Choroid plexus epithelial cell (primary cell): ENCODE measurements at places on chromosomes 7 and 10.

GRCh38 chr7:56046721-56047445 is 4.4 kb downstream of the PSPH start:
- DNase-seq: peak; percentile 94

- DNase-seq: no peak
Measured at GRCh38 chr7:1920881-1921280, 250.8 kb downstream of the ELFN1 start.

DNA sequence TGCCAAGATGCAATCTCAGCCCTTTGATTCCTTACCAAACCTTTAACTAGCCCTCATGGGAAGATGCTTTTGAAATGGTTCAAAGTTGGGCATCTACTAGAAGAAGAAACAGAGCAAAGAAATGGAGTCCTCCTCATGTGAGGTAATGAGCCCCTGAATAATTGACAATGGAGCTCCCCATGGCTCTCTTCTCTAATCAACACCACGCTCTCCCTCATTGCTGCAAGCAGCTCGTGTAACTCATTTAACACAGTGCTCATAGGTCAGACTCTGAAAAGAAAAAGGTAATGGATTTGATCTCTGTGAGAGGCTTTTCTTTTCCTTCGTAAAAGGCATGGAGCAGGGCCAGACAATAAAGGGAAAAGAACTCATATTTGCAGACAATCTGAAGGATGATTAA is 312.8 kb downstream of the PHTF2 start:
- no peak for DNase-seq

GRCh38 chr10:12409613-12410012 is 60.3 kb downstream of the CAMK1D start:
- DNase-seq: no peak

- DNase-seq: no peak
Measured at GRCh38 chr10:129792864-129793263, 171.2 kb downstream of the EBF3 start.

GRCh38 chr10:90805206-90805605 is 52.6 kb downstream of the HTR7 start:
- no peak for DNase-seq

DNA sequence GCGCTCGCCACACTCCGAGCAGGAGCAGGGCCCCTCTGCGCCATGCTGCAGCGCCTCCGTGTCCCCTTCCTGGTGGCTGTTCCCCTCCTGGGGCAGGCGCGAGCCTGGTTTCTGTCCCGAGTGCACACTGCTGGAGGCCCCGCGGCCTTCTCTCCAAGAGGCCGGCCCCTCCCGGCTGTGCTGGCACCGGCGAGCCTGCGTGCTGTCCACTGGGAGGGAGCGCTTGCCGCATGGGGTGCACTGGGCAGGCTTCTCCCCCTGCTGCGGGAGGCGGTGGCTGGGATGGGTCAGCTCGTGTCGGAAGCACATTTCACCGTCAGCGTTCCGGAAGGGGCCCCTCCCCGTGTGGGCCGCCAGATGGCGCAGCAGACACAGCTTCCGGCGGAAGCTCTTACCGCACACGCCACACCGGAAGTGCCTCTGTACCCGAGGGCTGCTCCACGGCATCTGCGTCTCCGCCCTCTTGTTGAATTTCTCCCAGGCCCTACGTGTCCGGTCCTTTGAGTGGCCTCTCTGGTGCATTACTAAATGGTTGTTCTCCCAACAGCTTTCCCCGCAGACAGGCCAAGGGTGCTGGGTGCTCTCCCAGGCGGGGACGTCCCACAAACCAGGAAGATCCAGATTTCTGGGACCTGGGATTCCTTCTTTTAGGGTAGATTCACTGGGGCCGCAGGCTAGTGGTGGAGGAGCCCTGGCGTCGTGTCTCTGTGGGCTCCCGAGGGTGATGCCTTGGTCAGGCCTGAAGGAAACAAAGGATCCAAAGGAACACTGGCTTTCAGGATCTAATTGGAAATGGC is 18.7 kb downstream of the ZNF786 start:
- peak; percentile 18 for DNase-seq

DNA sequence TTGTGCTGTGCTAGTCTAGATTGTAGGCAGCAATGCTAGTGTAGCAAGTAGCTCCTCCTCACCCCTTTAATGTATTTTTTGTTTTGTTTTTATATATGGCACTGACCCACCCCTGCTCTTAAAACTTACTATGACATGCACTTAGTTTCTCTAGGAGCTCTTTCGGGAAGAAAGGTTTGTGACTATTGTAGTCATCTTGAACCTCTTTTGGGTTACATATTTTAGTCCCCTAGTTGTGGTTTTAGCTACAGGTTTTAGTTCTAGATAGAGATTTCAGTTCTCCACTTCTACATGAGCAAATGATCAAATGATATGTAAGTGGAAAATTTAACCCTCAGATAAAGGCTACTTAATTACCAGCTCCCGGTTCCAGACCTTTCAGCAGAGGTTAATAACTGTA is 14.9 kb downstream of the MINPP1 start:
- DNase-seq: no peak

- peak; percentile 99 for DNase-seq
Measured at GRCh38 chr10:3886641-3887251, 101.7 kb upstream of the KLF6 start.

DNA sequence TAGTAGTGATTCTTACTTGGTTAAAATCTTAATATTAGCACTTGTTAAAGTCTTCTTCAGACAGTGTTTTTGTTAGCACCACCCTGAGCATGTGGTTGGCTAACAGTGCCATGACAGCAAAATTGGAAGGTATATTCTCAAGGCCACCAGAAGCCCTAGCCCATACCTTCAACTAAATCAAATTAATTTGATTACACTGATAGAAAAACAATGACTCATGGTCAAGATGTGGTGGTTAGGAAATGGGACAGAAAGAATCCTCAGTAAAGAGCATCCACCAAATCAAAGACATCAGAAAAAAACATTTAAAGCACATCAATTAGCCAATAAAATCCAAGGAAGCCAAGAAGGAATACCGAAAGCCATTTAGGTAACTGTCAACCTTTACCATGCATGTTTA is 75.5 kb downstream of the PIP4K2A start:
- DNase-seq: no peak

DNA sequence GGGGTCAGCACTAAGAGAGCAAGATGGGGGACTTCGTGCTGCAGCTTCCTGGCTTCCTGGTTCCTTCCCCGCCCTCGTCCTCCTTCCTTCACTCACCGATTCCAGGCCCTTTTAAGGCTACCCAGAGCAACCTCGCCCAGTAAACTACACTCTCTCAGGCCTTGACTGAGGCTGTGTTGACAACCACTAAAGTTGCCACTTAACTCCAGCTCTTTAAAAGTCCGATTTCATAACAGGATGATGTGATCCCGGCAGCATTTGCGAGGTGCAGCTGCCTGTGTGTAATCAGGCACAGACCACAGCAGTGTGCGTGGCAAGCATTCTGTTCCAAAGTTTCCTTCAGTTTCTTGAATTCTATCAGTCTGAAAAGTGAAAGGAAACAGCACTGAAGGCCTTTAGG is 110.6 kb downstream of the RAB11FIP2 start:
- DNase-seq: peak; percentile 14

DNA sequence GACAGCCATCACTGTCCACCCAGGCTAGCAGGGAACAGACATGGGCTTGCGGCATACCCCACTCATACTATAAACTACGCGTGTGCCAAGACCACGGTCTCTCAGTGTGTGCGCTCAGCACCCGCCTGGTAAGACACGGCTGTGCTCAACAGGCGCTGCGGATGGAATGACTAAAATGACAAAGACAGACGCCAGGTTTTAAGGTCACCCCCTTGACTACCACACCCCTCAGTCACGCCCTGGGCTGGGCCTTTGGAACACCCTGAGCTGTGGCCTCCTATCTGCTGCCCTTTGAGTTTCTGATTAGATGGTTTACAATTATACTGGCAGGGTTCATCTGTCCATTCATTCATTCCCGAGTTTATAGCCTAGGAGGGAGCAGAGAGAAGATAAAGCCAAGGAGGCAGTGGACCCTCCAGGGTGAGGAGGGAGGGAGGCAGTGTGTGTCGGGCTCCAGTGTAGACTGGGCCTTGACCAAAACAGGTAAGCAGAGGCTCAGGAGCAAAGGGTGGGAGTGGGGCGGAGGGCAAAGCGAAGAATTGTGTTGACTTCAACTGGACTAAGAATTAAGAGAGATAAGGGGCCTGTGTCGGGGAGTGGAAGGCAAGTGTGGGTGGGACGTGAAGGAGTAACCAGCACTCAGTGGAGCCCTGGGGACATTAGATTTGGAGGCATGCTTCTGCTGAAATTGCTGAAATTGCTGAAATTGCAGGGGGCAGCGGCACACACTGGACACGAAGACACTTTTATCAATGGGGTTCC is 35.0 kb downstream of the TNS3 start:
- no peak for DNase-seq

DNA sequence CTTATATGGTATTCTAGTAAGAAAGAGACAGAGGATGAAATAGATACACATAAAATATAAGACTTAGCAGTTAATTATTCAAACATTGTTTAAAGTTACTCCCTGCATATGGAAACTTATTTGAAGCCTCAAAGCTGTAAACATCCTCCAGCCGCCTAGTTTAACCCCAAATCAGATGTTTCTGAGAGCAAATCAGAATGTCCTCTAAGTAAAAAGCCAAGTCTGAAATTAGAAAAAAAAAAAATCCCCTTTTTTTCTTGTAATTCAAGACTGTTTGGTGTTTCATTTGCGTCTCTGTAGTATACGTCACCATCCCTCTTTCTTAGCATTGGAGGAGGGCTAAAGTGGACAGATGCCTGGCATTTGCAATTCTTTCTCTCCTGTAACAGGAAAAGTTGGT is 46.4 kb downstream of the TMEM26 start:
- DNase-seq: no peak

DNA sequence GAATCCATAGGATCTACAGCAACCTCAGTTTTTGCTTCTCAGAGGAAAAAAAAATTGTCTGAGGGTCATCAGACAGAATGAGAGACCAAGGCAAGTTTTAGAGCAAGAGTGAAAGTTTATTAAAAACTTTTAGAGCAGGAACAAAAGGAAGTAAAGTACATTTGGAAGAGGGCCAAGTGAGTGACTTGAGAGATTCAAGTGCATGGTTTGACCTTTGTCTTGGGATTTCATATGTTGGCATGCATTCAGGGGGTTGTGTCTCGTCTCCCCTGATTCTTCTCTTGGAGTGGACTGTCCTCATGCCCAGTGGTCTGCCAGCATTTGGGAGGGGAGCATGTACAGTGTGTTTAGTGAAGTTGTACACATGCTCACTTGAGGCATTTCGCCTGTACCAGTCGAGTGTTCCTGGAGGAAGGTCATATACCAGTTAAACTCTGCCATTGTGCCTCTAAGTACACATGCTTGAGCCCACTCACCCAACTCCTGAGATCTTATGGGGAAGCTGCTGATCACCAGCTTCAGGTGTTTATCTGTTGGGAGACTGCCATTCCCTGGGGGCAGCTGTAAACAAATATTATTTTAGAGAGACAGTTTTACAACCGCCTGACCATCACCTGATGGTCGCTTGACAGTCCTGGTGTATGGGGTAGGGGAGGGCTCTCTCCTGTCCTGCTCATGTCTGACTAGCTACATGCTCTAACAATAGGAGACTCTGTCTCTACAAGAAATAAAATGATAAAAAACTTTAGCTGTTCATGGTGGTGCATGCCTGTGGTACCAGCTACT is 109.4 kb downstream of the EEPD1 start:
- peak; percentile 47 for DNase-seq

GRCh38 chr7:43660141-43660540 is 69.2 kb downstream of the COA1 start:
- no peak for DNase-seq

GRCh38 chr10:84607523-84607922 is 279.1 kb downstream of the CCSER2 start:
- no peak for DNase-seq

DNA sequence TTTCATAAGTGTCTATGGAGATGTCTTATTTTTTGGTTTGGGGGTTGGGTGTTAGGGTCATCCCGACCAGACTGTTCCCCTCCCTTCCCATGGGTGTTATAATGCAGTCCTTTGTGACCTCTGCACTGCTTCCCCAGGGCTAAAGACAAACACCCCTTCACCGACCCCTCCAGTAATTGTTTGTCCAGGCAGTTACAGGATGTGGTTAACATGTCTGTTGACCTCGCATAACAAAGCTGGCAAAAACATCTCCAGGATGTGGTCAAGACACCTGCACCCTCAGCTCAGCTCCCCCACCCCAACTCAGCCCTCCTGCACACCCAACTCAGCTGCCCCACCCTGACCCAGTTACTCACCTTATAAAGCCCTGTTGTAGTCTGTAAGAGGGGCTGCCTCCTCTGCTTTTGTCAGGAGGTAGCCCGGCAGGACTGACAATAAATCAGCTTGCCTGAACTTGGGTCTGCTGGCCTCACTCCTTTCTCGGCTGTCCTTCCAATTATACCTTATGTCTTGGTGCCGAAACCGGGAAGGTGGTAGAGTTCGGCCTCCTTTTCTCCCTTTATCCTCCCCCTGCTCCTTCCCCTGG is 102.2 kb downstream of the ZNF92 start:
- DNase-seq: peak; percentile 47

- no peak for DNase-seq
Measured at GRCh38 chr7:50281680-50282445, 22.7 kb upstream of the IKZF1 start.
